ENCODE measurements at places on chromosomes 7 and 10.

DNA sequence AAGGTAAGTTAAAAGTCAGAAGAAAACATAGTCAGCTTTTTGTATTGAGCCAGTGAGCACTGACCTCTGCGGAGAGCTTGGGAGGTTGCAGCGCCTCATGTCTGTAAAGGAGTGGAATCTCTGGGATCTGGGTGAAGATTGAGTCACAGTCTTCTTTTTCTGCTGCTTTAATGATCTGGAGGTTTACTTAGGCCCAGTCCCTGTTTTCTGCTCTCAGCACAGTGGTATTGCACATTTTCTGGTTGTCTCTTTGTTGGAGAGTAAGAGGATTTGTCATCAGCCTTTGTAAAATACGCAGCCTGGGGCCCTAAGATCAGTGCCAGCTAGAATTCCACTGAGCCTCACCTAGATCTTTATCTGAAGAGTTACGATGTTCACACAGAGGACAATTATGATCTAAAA is 58.3 kb upstream of the GJD4 start:
- DNase-seq = no peak

- no peak for DNase-seq
Observed at GRCh38 chr7:17021205-17021604, 139.4 kb upstream of the AGR3 start.

- no peak for DNase-seq
Observed at GRCh38 chr7:101717628-101718357, 88.7 kb upstream of the MYL10 start.

- DNase-seq = no peak
Observed at GRCh38 chr7:43492896-43493295, 90.0 kb upstream of the STK17A start.

DNA sequence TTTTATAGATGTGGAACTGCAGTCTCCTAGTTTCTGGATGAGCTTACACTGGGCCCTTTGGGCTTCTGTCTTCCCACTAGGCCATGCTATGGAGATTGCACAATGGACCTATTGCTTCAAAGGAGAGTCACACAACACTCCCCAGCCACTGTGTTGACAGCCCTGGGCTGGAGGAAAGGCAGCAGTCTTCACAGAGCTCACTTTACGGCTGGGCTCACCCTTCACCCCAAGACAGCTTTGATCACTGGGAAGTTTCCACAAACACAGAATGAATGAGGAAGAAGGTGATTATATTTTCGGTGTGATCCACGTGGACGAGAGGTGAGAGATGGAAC is 92.7 kb upstream of the GDF10 start:
- DNase-seq = no peak

- no peak for DNase-seq
Observed at GRCh38 chr10:132290631-132291030, 17.1 kb downstream of the STK32C start.

GRCh38 chr10:22436526-22436892 is 91.2 kb downstream of the SPAG6 start:
- DNase-seq = no peak

DNA sequence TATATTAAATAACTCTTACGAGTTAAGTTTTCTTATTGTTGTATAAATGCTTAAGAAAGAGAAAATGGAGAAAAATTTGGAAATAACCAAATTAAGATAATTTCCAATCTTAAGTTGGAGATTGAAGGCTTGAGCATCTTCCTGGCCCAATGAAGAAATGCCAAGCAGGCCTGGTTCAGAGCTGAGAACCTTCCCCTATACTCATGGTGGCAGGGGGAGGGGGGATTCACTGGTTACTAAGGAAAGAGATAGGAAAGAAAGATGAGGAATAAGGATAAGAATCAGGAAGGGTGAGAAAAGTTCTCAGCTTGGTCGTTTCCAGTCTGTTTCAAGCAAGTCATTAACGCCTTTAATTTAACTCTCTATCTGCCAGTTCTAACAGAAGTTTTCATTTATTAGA is 166.2 kb downstream of the AVL9 start:
- no peak for DNase-seq

GRCh38 chr10:132033632-132034031 is 32.1 kb upstream of the JAKMIP3 start:
- no peak for DNase-seq

DNA sequence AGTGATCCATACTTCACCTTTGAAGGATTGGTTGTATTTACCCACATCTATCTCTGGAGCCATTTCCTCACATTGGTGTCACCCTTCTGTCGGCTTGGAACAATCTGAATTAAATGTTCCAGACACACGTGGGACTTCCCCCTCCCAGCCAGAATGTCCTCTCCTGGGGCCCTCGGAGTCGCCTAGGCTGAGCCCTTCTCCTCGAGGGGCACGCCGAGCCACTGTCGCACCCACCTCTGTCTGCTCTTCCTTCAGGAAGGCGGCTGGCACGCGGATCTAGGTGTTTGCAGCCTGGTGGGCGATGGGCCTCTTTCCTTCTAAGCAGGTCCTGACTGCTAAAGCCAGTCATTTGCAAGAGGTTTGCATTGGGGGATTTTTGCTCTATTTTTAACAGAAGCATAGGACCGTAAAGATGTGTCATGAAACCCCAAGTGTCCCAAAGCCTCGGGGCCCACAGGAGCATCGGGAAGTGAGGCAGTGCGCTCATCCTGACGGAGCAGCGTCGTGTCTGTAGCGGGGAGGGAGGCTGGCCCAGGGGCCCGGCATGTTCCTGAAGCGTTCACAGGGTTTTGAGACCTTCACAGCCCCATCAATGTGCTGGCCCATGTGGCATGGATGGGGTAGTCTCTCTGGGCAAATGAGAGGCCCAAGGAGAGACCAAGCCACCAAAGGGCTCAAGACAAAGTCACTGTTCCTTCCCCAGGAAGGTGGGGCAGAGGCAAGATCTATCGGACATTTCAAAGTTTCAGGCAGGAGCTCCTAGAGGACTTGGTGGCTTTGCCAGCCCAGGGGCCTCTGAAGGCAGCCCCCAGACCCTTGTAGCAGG is 86.7 kb downstream of the RGS10 start:
- DNase-seq = no peak

DNA sequence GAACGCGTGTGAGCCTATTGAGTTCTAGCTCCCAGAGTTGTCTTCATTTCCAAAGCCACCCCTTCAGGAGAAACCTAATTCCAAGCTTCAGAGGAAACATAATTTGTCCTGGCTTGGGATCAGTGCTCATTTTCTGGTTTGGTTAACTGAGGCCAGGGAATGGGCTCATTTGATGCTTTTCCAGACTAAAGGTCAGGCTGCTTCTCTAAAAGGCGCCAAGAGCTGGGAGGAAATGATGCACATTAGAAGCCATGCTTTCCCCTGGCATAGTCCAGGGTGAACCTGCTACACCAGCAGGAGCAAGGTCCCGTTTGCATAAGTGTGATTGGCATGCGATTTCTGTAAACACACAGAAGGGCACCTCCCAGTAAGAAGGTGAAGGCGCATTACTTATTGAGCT is 435.0 kb downstream of the GALNT17 start:
- no peak for DNase-seq

GRCh38 chr7:744854-745430 is 17.9 kb upstream of the PRKAR1B start:
- no peak for DNase-seq

DNA sequence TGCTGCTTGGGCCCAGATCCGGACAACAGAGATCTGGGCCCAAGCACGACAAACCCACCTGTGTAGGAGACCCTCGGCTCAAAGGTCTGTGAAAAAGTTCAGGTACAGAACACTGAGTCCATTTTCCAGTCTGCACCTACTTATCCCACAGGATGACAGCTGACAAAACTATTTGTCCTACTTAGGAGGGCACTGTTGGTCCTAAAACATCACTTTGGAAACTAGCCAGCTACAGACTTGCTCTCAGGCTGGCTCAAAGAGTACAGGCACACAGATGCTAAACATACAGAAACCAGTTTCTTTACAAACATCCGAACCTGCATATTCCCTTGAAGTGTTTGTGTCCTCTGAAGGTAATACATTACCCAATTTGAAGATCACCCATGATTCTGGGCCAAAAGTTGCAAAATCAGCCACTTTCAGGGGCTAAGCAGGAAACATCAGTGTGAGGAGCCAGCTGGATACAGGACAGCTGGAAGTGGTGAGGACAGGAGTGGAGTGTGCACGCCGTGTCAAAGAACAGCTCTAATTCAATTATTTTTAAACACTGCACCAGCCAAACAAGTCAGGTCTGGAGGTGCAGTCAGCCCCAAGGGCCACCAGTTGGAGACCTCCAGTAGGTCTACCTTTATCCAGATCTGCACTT is 88.5 kb downstream of the NOC3L start:
- no peak for DNase-seq

DNA sequence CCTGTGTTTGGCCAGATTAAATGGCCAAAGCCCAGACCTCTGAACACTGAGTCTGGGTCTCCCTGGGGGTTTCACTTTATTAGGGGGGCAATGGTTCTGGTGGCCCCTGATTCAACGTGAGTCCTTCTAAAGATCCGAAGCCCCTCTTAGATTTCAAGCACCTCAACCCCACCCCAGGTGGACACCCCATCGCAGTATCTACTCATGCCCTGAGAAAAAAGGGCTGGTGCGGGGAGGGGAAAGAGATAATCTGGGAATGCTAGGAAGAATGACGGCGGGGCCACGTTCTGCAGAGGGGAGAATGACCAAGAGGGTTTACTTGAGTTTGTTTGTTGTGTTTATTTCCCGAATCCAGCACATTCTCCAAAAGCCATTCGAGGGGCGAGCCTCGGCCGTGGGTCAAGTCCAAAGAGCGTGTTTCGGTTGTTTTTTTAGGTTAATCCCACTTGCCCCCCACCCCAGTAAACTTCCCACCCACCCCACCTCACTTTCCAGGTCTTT is 832 bp downstream of the PDLIM1 start:
- no peak for DNase-seq

GRCh38 chr7:5689118-5689517 is 92.3 kb downstream of the RNF216 start:
- DNase-seq = no peak

- DNase-seq = no peak
Observed at GRCh38 chr7:44743750-44744149, 4.9 kb upstream of the ZMIZ2 start.

GRCh38 chr10:129628823-129629222 is 161.8 kb downstream of the MGMT start:
- no peak for DNase-seq

DNA sequence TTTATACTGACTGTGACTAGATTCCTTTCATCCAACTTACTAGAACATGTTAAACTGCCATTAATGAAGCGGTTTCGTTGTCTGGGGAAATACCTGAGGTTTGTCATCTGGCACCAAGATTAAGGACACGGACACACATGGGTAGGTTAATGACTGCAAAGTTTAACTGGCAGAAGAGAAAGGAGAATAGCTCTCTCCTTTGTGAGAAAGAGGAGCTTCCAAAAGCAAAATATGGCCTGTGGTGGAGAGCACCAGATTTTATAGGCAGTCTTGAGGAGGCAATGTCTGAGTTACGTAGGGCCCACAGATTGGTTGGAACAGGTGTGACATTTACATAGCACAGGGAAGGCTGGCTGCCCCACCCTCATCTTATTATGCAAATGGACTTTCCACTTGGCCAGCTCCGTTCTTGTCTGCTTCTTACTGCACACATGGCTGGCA is 1193.0 kb upstream of the CELF2 start:
- no peak for DNase-seq

DNA sequence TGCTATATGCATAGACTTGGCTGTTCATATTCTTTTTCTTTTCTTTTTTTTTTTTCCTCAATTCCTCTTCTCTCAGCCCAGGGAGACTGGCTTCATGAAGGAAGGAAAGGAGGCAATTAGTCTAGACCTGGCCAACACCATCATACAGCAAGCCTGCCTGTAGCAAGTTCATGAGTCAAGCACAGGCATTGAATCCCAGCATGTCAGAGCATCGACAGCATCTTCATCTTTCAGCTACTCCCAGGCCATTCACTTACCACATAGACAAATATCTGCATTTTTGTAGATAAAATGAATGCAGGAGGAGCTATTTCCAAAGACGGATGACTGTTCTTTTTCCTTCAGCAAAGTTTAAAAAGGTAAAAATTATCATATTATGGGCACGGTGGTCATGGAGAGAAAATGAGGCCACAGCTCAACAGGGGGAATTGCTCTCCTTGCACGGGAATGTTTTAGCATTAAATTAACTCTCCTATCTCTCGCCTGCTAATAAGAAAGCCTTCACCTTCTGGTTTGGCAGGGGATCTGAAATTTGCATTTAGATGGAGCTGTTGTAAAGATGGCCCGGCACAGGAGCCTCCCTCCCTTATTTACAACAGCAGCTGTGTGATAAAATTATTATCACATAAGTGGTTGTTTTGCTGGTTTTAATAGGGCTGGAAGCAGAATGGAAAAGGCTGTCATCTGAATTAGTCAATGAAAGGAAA is 626.5 kb upstream of the AUTS2 start:
- no peak for DNase-seq

GRCh38 chr7:1538544-1539180 is 8.2 kb downstream of the MAFK start:
- DNase-seq = no peak

- no peak for DNase-seq
Observed at GRCh38 chr10:116210588-116211346, 62.2 kb downstream of the GFRA1 start.

DNA sequence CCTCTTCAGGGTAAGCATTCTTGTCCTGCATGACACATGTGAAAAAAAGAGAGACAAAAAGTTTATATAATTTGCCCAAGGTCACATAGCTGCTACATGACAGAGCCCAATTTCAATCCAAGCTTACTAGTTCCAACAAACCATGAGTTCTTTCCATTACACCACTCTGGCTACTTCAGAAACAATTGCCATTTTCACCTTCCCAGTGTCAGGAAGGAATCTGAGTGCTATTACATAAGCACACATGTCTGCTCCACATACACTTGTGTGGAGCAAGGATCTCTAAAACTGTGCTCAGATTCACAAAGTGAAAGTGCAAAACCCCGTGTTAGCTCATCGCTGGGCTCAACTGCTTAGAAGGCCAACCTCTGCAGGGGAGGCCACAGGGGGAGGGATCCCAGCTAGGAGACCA is 356.2 kb upstream of the NFE2L3 start:
- DNase-seq = no peak

- DNase-seq = no peak
Observed at GRCh38 chr10:37439826-37440225, 314.4 kb downstream of the ANKRD30A start.

- no peak for DNase-seq
Observed at GRCh38 chr10:113316506-113316905, 236.3 kb upstream of the HABP2 start.

DNA sequence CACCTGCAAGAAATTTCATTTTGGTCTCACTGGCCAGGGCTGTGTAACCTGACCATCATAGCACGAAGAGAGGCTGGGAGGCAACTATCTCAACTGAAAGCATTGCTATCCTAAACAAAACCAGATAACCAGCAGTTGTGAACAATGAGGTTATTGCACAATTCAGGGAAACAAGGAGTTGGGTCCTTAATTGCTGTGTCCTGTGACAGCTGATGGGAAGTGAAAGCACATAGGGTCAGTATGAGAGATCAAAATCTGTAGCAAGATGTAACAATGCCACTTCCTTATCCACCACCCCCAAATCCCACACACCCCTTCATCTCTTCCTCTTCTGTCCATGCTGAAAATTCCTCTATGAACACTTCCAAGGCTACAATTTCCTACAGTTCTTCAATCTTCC is 80.2 kb downstream of the HTR7 start:
- DNase-seq = no peak

Measured in NCI-H345 (cell line).